Motor neuron (in vitro differentiated cells): ENCODE measurements at places on chromosomes 11 and 22. TPM values are rescaled to one million over a fixed set of nuclear protein-coding genes. Genes with fewer than 3 reads are reported as not detected.

- ATAC-seq, result peak; percentile 3
These were observed 1.0 kb upstream of the ATG2A start for GRCh38 chr11:64918017-64918416.

DNA sequence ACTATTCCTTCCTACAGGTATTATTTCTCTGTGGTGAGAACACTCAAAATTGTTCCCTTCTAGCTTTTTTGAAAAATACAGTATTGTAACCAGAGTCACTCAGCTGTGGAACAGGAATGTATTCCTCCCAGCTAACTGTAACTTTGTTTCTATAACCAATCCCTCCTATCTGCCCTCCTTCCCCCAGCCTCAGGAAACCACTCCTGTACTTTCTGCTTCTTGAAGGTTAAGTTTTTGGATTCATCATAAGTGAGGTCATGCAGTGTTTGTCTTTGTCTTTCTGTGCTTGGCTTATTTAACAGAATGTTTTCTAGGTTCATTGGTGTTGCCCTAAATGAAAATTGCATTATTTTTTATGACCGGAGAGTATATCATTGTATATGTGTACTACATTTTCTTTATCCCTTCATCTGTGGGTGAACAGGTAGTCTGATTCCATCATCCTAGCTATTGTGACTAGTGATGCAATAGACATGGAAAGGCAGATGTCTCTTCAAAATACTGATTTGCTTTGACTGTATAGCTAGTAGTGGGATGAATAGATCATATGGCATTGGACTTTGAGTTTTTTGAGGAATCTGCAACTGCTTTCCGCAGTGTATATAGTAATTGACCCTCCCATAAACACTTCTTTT is 112.9 kb upstream of the GRK3 start:
- no peak for ATAC-seq

- no peak for ATAC-seq
These were observed 6.1 kb upstream of the RFPL2 start for GRCh38 chr22:32211011-32211410.

DNA sequence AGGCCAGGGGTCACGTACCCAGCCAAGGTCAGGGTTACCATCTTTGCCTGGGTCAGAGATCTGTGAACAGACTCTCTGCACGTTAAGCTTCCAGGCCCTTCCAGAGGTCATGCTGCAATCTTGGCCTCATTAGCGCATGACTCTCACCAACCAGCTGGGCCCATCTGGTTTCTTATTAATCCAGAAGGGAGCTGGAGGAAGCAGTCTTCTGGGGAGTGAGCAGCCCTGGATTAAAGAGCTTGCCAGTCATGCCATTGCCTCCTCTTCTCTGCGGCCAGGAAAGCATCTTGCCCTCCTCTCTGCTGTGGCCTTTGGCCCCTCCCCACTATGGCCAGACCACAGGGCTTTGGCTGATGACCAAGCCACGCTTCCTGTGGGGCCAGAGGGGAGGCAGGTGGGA is 57.4 kb downstream of the CHST1 start:
- no peak for ATAC-seq

- ATAC-seq, result peak; percentile 70
These were observed 19.3 kb downstream of the SCARF2 start for GRCh38 chr22:20418211-20418788.

GRCh38 chr11:72308226-72309073 is 64.5 kb upstream of the PHOX2A start:
- no peak for ATAC-seq

DNA sequence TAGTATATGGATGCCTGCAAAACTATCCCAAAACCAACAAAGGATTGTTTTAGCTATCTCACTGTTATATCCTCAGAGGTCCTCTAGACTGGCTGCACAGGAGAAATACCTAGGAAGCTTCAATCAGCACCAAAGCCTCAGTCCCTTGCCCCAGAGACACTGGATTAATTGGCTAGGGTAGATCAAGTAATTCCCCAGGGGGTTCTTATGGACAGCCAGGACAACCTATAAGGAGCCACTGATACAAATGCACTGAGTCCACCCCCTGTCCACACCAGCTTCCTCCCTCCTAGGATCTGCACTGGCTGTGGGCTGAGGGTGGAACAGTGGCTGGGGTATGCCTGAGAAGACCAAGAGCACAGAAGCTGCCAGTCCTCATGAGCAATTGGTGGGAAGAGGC is 16.3 kb downstream of the ADORA2A start:
- ATAC-seq, result no peak

DNA sequence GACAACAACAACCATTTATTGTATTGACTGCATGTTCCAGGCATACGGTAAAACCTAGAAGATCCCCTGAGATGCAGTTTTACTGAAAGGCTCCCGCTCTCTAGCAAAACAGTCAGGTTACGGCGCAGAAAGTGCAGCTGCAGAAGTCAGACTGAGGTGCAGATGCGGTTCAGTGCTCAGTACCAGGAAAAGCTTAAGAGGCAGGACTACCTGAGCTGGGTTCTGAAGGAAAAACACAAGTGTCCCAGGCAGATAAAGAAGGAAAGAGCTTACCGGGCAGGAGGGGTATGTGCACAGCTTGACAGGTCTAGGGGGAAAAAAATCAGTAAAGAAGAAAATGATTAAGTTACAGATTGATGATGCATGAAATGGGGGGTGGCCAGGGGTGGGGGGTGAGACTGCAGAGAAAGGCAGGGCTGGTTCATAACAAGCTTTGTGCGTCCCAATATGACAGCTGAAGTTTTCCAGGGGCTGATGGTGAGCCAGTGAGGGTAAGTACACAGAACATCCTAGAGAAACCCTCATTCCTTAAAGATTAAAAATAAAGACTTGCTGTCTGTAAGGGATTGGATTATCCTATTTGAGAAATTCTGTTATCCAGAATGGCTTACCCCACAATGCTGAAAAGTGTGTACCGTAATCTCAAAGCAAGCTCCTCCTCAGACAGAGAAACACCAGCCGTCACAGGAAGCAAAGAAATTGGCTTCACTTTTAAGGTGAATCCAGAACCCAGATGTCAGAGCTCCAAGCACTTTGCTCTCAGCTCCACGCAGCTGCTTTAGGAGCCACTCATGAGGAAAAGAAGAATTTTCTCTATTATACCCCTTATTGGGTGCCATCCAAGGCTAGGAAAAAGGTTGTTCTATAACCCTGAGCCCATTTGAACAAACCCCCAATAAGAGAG is 11.9 kb downstream of the LARGE1 start:
- no peak for ATAC-seq

DNA sequence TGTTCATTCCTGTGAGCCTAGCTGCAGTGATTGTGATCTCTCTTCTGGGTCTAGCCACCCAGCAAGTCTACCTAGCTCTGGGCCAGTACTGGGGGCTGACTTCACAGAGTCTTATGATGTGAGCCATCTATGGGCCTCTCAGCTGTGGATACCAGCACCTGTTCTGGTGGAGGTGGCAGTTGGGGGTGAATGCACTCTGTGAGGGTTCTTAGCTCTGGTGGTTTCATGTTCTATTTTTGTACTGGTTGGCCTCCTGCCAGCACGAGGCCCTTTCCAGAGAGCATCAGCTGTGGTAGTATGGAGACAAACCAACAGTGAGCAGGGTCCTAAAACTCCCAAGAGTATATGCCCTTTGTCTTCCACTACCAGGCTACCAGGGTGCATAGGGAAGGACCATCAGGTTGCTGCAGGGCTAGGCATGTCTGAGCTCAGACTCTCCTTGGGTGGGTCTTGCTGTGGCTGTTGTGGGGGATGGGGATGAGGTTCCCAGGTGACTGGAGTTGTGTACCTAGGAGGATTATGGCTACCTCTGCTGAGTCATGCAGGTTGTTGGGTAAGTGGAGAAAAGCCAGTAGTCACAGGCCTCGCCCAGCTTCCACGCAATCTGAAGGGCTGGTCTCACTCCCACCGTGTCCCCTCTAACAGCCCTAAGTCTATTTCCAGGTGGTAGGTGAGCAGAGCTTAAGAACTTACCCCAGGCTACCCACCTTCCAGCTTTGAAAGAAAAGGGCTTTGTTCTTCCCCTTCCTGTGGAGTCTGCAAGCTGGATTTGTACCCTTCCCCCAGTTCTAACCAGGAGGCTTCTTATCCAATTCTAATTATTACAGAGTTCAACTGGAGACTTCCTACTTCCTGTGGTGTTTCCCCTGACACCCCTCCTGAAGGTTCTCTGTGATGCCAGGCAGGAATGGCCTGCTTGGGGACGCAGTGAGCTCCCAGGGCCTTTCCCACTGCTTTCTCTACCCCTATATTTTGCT is 250.7 kb downstream of the LUZP2 start:
- ATAC-seq, result no peak

DNA sequence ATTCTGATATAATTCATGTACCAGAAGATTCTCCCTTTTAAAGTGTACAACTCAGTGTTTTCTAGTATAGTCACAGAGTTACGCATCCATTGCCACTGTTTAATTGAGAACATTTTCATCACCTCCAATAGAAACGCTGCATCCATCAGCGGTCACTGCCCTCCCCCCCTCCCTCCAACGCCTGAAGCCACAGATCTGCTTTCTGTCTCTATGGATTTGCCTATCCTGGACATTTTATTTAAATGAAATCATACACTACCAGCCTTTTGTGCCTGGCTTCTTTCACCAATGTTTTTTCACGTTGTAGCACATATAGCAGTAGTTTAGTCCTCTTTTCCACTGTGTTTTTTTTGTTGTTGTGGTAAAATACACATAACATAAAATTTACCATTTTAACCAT is 22.8 kb downstream of the TCP11L1 start:
- no peak for ATAC-seq

DNA sequence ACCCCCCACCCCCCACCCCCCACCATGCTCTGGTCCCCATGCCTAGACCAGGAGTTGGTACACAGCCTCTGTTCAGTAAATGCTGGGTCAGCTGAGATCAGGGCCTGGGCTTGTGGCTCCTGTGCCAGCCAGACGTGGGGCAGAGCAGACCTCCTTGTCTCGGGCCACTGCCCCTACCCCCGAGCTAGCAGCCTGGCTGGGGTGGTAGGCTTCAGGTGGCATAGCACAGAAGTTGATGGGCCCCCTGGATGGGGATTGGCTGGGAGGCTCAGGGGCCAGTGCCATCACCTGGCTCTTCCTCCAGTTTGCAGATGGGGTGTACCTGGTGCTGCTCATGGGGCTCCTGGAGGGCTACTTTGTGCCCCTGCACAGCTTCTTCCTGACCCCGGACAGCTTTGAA is 139.9 kb downstream of the PARVA start:
- no peak for ATAC-seq

DNA sequence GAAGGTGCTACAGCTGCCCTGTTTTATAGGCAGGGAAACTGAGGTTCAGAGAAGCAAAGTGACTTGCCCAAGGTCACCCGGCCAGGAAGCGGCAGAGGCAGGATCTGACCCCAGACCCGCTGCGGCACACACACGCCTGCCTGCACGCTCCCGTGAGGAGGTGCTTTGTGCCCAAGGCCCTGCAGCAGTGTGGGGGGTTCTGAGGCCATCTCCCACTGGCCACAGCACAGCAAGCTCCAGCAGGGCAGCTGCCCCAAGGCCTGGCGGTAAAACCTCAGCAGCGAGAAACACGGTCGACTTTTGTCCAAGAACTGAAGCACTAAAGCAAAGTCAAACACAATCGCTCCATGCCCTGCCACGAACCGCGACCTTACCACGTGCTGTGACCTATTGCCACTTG is 42.7 kb downstream of the CDKN1C start:
- ATAC-seq, result no peak

- no peak for ATAC-seq
These were observed 40.8 kb downstream of the COMMD9 start for GRCh38 chr11:36248436-36248835.

DNA sequence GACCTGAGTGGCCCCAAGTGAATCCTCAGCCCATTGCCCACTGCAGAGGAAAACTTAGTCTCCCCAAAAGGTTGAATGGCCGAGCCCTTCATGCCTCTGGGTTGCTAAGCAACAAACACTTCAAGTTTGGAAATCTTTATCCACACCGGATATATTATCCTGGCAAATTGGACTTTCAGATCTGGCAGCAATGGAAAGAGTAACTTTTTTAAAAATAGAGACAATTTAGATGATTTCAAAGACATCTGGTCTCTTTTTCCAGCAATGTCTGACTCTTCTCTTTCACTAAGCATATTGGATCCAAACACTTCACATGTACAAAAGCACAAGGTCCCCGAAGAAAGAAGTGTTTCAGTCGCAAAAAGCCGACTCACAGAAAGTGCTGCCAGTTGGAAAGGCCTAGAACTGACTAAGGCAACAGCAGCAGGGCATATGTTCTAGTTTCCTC is 505.3 kb downstream of the SOX6 start:
- no peak for ATAC-seq

GRCh38 chr11:88308576-88308975 is 29.0 kb downstream of the CTSC start:
- ATAC-seq, result no peak

DNA sequence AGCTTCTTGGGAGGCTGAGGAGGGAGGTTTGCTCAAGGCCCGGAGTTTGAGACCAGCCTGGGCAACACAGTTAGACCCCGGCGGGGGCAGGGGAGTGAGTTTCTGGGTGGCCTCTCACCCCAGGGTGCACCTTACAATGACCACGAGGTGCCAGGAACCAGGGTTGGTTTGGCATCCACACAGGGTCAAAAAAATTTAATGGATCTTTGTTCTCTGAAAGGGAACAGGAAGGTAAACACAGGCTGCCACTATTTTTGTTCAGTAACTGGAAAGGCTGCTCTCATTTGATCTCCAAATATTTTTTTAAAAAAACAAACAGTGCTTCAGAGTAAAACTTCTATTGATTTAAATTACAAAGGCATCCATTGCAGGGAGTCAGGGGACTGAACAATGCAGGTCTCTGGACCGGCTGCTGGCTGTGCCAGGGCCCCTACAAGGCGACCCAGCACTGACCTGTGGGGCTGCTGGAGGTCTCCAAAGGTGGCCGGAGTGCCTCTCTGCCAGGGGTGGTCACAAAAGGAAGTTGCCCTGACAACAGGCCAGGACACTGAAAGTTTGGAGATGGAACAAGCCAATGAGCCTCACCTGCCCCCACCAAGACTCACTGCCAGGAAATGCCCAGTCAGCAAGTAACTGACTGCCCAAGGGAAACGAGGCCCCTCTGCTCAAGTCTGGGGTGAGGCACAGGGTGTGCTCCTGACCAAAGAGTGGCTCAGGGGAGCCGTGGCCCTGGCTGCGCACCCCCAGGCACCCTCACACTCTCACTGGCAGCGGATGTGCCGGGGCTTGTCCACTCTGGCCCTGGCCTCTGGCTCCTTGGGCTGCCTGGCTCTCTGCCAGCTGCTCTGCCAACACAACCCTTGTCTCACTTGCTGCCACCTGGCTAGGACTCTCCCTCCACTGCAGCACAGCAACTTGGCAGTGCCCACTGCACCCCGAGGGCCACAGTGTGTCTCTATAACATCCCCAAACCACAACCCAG is 51.8 kb downstream of the ARFGAP3 start:
- peak; percentile 69 for ATAC-seq

- no peak for ATAC-seq
These were observed 19.3 kb downstream of the MOB2 start for GRCh38 chr11:1467270-1467669.

GRCh38 chr11:27370374-27370773 is 7.4 kb upstream of the CCDC34 start:
- no peak for ATAC-seq

- peak; percentile 98 for ATAC-seq
These were observed 109.4 kb downstream of the GRIA4 start for GRCh38 chr11:105719073-105719822.

The DAGLA gene
- 3.2 and 3.5 TPM in 2 replicates for total RNA-seq

The LDLRAD3 gene
- 17.8 and 17.9 TPM in 2 replicates for total RNA-seq

The OR52I1 gene
- total RNA-seq, result 0.16 and 0.38 TPM in 2 replicates

The SERPING1 gene
- total RNA-seq, result 27.7 and 35.1 TPM in 2 replicates

The CST6 gene
- total RNA-seq, result not detected in 2 replicates

The OR6A2 gene
- 0.26 and 0.27 TPM in 2 replicates for total RNA-seq

The RIN1 gene
- total RNA-seq, result 4.4 and 8.9 TPM in 2 replicates

The OR5A2 gene
- 0.19 TPM in 1 of 2 replicates, not detected in the other for total RNA-seq
